ENCODE measurements at places on chromosomes 3 and 15. TPM values are rescaled to one million over a fixed set of nuclear protein-coding genes. Genes with fewer than 3 reads are reported as not detected.

DNA sequence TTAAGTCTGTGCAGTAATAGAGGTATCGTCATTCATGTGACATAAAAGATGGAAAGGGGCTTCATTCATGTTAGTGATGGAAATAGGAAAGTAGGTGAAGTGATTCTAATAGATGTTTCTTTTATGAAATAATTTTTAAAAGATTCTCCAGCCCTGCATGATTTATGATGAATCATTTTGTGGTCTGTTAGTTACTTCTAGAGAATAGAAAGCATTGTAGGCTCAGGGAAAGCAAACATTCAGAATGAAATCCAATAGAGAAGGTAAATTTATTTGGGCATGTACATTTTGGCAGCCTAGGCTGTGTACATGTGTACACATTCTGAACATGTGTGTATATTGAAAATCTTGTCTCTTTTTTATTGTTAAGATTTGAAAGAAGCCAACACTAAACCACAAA is 23.1 kb downstream of the PPARG start:
- DNase-seq = no peak

DNA sequence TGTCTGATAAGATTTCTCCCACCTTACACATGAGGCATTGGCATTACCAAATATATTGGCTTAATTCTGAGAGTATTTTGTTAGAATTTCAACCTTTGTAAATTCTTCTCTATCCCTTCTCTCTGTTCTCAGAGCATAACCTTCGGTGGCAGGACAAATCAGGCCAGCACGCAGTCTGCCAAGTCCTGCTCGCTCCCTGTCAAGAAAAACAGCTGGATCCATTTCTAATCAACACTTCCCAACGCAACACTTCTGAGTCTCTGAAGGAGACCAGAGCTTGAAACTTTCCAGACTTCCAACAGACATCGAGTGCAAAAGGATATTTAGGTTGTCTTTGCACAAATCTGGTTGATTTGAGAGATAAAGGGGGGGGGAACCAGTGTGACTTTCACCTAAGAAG is 125.7 kb downstream of the SV2B start:
- no peak for DNase-seq

- no peak for DNase-seq
Measured at GRCh38 chr3:119695480-119695879, 7.3 kb upstream of the CFAP91 start.

DNA sequence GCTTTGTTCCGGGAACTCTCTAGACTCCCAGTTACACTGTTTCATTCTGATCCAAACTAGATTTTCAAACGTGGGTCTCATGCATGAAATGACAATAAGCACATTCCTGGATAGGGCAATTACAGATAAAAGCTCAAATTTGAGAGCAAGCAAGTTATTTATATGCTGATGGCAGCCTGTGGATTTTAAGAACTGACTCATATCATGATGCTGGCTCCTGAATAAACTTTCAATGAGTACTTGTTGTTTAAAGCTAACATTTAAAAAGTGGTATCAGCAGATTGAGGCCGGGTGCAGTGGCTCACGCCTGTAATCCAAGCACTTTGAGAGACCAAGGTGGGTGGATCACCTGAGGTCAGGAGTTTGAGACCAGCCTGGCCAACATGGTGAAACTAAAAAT is 66.6 kb downstream of the LEO1 start:
- no peak for DNase-seq

- no peak for DNase-seq
Measured at GRCh38 chr15:80461356-80462095, 57.3 kb downstream of the ARNT2 start.

GRCh38 chr15:98513428-98513986 is 134.8 kb upstream of the IGF1R start:
- DNase-seq = no peak

GRCh38 chr3:33063651-33064051 is 33.3 kb downstream of the GLB1 start:
- DNase-seq = no peak

DNA sequence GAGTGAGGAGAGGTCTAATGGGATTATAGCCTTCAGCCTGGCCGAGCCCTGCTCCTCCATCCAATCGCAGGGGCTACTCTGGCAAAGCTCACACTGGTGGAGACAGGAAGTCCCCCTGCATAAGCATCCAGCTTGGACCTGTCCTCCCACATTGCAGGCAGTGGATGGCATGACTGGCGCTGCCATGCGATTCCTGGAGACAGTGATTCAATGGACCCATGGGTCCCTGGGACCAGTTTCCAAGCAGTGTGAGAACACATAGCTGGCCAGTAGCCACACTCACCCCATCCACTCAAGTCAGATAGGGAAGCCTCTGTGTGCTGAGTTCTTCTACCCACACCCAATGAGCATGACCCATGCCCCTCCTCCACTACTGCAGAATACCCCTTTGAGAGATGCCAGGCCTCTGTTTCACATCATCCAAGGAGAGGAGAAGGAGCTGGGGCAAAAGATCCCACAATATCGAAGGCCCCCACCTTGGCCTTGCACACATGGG is 18.1 kb upstream of the POC1A start:
- DNase-seq = no peak

DNA sequence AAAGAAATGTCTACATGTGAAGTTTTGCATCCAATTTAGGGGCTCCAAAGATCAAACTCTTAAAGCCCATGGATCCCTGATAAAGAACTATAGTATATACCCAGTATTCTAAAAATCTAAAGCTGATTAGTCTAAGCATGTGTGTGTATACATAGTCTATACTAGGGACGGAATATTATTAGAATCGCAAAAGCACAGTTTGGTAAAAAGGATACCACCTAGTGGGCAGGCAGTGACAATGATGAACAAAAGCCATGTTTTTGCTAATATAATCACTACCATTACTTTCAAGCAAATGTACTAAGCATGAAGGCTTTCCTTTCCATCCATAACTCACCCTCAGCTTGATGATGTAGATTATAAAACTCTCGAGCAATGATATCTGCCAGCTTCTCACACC is 16.5 kb downstream of the POLQ start:
- no peak for DNase-seq

GRCh38 chr3:67712259-67712658 is 57.8 kb upstream of the SUCLG2 start:
- no peak for DNase-seq

DNA sequence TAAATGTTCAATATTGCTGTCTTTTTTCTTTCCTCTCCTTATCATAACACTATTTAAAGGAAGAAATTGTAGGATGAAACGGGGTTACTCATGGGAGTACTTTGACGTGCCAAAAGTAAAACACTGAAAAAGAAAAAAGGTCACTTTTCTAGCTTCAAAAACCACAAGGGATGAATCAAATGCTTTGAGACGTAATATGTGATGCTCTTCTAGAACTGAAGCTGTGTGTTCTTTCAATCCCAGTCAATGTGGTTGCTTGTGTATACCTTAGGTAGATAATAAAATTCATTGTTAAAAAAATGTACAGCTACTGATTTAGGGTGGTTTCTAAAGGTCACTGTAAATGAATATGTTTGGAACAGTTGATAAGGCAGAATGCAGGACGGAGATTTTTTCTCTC is 538.8 kb upstream of the ZNF717 start:
- no peak for DNase-seq

GRCh38 chr15:57427367-57427821 is 51.1 kb downstream of the CGNL1 start:
- DNase-seq = no peak

GRCh38 chr15:42185801-42186200 is 22.3 kb downstream of the VPS39 start:
- DNase-seq = no peak

GRCh38 chr3:169090559-169090958 is 573.0 kb downstream of the MECOM start:
- DNase-seq = no peak

DNA sequence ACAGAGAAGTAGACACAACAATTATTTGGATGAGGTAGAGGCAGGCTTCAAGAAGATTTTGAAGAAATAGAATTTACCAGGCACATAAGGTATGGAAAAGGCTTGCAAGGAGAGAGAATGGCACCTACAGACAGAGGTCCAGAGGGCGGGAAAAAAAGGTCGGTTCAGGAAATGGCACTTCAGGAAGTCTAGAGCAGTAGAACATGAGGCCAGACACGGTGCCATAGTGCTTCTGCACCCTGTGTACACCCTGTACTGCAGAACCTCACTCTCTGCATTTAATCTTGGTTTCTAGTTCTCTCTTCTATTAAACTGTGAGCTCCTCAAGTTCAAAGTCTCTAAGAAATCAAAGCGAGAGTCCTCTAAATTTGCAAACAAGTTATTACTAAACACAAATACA is 113.4 kb upstream of the C2CD4B start:
- no peak for DNase-seq

DNA sequence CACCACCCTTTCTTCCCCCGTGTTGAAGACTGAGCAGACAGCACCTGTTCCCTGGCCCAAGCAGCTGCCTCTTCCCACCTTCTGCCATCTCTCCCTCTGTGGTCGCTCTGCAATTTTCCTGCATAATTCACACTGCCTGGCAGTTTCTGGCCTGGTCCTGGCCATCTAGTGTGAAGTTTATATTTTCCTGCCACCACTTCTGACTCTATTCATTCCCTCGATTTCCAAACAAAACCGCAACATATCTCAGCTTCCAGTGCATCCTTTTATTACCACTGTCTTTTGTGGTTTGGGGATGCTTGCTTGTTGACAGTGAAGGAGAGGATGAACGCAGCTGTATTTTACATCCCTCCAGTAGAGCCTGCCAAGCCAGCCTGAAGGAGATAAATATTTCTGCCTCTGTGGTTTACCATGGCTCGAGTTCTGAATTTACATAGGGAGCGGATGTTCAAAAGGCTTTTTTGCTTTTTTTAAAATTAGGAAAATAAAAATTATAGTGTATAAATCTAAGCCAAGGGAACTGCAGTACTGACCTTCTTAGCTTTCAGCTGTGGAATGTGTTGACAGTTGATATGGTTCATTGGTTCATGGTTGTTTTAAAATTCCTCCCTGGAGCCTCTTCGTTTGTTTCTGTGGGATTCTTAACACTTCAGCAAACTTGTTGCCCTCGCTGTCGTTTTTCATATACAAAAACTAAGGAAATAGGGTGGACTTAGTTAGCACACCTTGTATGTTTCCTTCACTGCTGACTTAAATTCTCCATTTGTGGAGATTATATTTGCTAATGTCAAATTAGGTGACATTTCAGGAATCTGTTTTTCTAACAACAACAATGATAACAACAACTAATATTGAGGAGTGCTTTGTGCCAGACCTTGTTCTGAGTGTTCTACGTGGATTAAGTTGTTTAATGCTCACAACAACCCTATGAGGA is 250.5 kb downstream of the ADAMTSL3 start:
- DNase-seq = peak; percentile 58

Gene GRIP2
- 1.7 TPM for polyA plus RNA-seq

Gene THSD4
- polyA plus RNA-seq = 30.2 TPM

Gene ATP13A4
- polyA plus RNA-seq = 1.3 TPM

Gene NDUFB4
- 167 TPM for polyA plus RNA-seq

Gene LYZL4
- not detected for polyA plus RNA-seq

Gene SLC24A5
- 2.0 TPM for polyA plus RNA-seq
